ENCODE measurements at places on chromosomes 5 and 9.

GRCh38 chr5:6602441-6602840, 30.4 kb downstream of the NSUN2 start:
- DNase-seq = no peak

DNA sequence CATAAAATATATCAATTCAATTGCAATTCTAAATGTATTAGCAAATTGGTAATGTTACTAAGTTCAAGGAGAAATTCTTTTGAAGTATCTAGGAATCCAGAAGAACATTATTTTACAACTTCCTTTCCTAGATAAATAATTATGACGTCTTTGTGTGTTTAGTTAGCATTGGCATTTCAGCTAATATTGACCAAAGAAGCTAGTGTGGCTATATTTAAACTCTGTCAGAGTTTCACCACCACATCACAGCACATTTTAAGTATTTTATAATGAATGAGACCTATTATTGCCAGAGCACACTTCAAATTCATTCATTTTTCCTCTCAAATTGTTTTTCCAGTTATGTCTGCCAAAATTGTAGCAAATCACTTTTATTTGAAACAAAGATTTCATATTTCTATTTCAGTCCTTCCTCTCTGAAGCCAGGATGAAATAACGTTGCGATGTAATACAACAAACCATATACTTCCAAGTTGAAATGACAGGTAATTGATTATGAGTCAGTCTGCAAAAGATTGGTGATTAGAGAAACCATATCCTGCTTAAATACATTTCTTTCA, 18.9 kb downstream of the PLK2 start:
- DNase-seq = no peak

GRCh38 chr9:137748741-137749140, 128.8 kb upstream of the CACNA1B start:
- no peak for DNase-seq

DNA sequence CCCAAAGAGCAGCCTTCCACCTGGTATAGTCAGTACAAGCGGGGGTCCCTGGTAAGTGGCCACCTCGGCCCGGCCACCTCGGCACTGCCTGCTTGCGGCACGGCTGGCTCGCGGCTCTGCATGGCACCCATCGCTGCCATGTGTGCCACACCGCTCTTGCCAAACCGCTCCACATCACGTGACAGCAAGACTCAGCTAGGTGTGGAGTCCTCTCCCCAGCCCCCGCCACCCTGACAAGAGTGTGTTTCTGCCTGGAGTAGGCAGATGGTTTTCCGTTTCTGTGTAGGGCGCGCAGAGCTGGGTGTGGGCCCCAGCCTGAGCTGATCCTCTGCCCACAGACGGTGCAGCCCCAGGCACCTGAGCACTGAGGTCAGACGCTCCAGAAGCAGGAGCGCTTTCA, 50.5 kb upstream of the FCN2 start:
- DNase-seq = no peak

GRCh38 chr5:151751091-151751490, 7.3 kb downstream of the ATOX1 start:
- no peak for DNase-seq

- DNase-seq = no peak
Observed at GRCh38 chr9:111158999-111159398, 120.7 kb upstream of the LPAR1 start.

GRCh38 chr5:134314443-134314842, 52.5 kb downstream of the CDKL3 start:
- DNase-seq = no peak

GRCh38 chr5:87242242-87242641, 25.4 kb upstream of the RASA1 start:
- no peak for DNase-seq

DNA sequence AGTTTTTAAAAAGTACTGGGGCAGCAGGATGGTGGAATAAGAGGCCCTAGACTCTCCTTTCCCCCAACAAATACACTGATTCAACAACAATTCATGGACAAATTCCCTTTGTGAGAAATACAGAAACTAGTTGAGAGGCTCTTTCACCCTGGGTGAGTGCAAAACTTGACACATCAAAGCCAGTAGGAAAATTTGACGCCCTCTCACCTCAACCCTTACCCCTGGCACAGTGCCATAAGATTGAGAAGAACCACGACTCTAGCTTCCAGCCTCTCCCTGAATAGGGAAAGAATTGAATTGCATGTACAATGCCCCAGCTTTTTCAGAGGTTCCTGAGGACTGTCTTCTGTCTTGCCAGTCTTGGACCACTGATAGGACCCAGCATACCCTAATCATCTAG, 12.3 kb downstream of the KIF4B start:
- DNase-seq = no peak

DNA sequence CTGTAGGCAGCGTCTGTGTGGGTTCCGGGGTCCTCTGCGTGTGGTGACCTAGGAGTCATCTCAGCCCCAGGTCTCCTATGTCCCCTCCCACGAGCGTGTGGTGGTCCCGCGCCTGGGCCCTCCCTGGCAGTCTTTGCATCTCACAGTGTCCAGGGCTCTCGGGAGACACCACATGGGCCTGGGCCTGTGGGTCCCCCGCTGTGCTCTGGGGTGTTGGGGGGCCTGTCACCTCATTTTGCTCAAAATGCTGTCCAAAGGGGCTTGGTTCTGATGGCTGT, 27.1 kb downstream of the CEP72 start:
- DNase-seq = peak; percentile 33

- DNase-seq = no peak
Observed at GRCh38 chr5:60688980-60689379, 11.0 kb downstream of the DEPDC1B start.

- DNase-seq = no peak
Observed at GRCh38 chr5:61311056-61311610, 20.9 kb upstream of the ZSWIM6 start.

GRCh38 chr9:77794985-77795384, 146.9 kb upstream of the GNA14 start:
- DNase-seq = no peak

DNA sequence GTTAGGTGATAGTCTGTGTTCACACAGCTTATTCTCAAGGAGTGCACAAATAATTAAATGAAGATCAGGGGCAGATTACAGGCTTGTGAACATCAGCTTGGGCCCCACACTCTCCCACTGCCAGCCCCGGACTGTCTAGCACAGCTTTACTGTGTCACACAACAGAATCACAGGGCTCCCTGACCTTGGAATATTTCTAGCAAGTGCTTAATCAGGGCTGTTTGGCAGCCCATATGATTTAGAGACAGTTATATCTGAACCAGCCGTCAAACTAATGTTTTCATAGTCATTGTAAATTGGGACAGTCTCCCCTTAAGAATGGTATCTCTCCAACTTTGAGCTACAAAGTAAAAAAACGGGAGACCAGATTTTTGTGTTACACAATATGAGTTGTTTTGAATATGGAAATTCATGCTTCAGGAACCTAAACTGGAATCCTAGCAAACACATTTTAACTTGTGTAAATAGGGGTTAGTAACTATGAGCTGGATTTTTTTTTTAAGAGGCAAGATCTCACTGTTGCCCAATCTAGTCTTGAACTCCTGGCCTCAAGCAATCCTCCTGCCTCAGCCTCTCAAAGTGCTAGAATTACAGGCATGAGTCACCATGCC, 517.6 kb downstream of the BNC2 start:
- DNase-seq = no peak

GRCh38 chr5:136210259-136210658, 17.3 kb upstream of the SMIM32 start:
- no peak for DNase-seq

- peak; percentile 29 for DNase-seq
Observed at GRCh38 chr5:170427672-170428236, 38.6 kb upstream of the KCNMB1 start.

GRCh38 chr9:130043654-130044623, 950 bp upstream of the FNBP1 start:
- peak; percentile 72 for DNase-seq

DNA sequence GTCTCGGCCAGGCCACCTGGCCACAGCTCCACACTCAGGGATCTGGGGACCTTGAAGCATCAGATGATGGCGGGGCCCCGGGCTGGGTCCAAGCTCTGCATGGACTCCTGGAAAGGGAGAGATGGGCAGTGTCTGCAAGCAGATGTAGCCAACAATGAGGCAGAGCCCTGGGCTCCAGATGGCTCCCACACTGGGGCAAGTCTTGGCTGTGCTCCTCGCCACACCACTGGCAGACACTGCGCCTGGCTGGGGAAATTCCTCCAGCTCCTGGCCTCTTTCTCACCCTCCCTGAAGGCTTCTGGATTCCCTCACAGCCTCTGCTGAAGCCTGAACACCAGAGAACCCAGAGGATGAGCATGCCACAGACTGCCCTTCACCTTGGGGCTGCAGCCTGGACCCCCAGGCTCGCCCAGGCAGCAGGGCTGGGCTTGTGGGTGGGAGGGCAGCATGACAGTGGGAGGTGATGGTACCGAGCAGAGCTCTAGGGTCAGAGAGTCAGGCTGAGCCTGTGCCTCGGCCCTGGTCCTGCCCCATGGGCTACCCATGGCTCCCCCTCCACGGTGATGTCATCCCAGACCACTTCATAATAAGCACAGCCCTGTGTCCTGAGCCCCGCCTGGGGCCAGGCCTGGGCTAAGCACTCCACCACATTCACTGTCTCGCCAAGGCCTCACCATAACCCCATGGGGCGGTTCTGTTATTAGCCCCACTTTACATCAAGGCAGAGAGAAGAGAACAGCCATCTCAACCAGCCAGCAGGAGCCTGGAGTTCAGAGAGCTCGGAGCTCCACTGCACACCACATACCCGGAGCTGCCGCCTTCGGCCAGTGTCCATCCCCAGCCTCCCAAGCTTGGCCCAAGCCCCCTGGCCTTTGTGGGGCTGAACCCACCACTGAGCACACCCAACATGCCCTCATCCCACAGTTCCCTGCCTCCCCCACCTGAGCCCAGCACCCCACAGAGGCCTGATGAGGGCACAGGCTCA, 62.2 kb upstream of the ADAMTS2 start:
- peak; percentile 51 for DNase-seq

DNA sequence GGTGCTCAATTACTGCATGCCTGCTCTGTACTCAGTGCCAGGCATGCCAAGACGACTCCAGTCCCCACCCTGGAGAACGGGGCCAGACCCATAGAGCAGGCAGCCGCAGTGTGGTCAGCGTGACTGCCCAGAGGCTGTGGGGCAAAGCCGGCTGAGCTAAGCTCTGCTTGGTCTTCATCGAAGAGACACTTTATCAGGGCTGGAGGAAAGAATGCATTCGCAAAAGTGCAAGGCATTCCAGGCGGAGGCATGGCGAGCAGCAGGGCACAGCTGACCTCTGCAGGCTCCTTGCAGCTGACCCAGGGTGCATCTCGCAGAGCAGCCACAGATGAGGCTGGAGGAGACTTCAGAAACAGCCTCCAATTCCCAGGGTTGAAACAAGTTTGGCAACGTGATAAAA, 13.6 kb downstream of the MED27 start:
- no peak for DNase-seq

DNA sequence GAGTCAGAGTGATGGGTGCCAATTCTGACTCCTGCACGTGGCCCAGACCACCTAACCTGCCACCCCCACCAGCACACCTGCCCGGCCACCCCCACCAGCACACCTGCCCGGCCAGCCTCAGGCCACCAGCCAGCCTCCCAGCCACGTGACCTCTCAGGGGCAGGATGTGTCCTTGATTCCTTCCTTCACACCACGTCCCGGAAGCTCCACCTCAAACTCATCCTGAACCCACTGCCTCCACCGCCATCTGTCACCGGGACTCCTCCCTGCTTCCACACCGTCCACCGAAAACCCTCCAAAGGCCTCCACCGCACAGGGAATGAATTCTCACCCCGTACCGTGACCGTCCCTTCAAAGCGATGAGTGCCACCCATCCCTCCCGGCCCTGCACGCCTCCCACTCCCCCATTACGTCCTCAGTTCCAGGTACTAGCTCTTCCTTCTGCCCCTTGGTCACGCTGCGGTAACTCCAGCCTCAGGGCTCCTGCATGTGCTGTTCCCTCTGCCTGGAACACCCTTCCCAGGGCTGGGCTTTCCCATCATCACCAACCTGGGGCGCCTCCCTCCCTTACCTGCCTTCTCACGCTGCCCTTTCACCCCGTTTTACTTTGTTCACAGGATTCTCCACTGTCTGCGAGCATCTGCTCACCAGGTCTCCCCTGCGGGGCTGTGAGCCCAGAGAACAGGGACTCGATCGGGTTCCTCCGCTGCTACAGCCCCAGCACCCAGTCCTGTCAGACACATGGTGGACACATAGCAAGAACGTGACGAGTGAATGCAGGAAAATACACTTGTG, 82.9 kb downstream of the ADAMTS2 start:
- peak; percentile 50 for DNase-seq

GRCh38 chr5:13766236-13766635, 178.3 kb downstream of the DNAH5 start:
- no peak for DNase-seq

GRCh38 chr5:135229679-135230132, 169.3 kb downstream of the MACROH2A1 start:
- DNase-seq = no peak

- DNase-seq = no peak
Observed at GRCh38 chr9:108467653-108468324, 388.0 kb downstream of the ACTL7B start.

DNA sequence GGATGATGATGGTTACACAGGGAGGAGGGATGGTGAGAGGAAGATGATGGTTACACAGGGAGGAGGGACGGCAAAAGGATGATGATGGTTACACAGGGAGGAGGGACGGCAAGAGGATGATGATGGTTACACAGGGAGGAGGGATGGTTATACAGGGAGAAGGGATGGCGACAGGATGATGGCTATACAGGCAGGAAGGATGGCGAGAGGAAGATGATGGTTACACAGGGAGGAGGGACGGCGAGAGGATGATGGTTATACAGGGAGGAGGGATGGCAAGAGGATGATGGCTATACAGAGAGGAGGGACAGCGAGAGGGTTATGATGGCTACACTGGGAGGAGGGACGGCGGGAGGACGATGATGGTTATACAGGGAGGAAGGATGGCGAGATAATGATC, 64.1 kb upstream of the FCN1 start:
- DNase-seq = no peak

GRCh38 chr5:140988100-140988499, 21.8 kb downstream of the PCDHAC2 start:
- DNase-seq = no peak

GRCh38 chr9:36191686-36192085, 965 bp downstream of the CLTA start:
- DNase-seq = no peak

DNA sequence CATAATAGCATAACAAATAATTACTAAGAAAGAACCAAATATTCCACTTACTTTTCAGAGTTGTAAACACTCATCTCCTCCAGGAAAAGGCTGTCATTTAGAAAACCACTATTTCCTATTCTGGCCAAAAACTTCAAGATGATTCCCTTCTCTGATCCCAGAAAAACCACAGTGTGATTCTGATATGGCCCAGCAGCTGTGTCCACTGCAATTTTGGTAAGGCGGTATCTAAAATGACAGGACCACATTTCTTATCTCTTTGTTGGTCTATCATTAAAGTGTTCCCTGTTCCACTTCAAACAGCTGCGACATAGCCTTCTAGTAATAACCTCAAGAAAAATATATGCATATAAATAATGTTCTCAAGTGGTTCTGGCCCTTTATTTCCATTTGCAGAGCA, 96.1 kb downstream of the SEMA6A start:
- DNase-seq = no peak

- no peak for DNase-seq
Observed at GRCh38 chr5:146565764-146566367, 49.9 kb upstream of the GPR151 start.

All from psoas muscle (tissue), 8 donors.